Aorta (tissue), 5 donors: ENCODE measurements at places on chromosomes 4 and X. TPM values are rescaled to one million over a fixed set of nuclear protein-coding genes. Genes with fewer than 3 reads are reported as not detected.

GRCh38 chr4:5399790-5400421 lies 308.5 kb downstream of the EVC2 start:
- H3K27ac ChIP-seq, result no peak overlapping the region
- no peaks in the 10 kb centered on the region for H3K36me3 ChIP-seq
- DNase-seq, result no peak
- no peaks in the 10 kb centered on the region for H3K27me3 ChIP-seq
- H3K4me3 ChIP-seq, result no peak overlapping the region

DNA sequence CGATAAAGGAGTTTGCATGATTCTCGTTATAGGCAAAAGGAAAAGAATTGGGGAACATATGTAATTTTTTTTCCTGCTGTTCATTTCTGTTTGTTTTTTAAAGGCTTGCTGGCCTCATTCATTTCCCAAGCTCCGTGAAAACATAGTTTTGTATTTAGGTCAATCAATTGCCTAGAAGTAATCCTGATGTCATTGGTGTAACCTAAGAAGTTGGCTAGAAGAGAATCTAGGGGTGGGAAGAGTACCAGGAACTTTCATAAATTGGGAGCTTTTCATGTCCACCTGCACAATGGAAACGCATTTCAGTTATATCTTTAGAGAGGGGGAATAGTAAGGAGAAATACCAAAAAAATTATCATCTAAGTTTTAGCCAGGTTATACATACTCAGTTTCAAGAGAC lies 3.8 kb downstream of the RAPGEF2 start:
- H3K36me3 ChIP-seq, result no peaks in the 10 kb centered on the region
- no peaks in the 10 kb centered on the region for H3K27me3 ChIP-seq
- H3K27ac ChIP-seq, result no peak overlapping the region
- peak overlapping the region; percentile 64 for H3K4me3 ChIP-seq

F9 gene
- total RNA-seq, result not detected

DNA sequence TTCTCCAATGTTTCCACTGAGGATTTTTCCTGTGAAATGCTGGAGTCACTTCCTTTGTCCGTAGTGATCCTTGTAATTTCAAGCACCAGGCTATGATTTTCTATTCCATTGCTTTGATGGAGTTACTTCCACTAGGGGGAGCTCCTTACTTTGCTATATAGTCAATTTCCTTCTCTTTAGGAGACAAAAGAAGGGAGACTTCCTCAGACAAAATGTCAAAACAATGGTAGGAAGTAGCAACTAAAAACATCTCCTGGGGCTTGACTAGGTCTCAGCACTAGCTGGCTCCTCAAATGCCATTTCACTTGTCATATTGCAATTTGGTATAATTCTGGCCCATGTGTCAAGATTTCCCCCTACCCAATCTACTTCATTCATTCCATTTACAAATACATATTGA lies 24.1 kb downstream of the ZCCHC12 start:
- no peak for DNase-seq
- H3K4me3 ChIP-seq, result no peak overlapping the region
- H3K27me3 ChIP-seq, result no peaks in the 10 kb centered on the region
- no peaks in the 10 kb centered on the region for H3K4me1 ChIP-seq
- H3K36me3 ChIP-seq, result no peaks in the 10 kb centered on the region

DNA sequence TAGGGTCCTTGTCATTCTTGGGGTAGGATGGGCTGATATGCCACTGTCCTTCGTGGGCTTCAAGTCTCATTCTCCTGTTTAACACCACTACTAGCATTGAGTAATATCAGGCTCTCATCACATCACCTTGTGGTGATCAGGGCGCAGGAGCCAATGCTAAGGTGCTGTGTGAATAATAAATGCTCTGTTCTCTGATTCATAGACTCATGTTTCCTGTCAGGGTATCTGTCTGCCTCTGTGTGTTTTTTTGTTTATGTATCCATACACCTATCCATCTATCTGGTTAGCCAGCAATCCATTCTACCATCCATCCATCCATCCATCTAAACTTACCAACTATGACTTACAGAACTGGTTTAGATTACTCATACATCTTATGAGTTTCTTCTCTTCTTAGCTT lies 525.1 kb upstream of the ATOH1 start:
- H3K36me3 ChIP-seq, result no peaks in the 10 kb centered on the region
- H3K4me1 ChIP-seq, result no peaks in the 10 kb centered on the region
- no peak overlapping the region for H3K4me3 ChIP-seq
- H3K27me3 ChIP-seq, result no peaks in the 10 kb centered on the region

DNA sequence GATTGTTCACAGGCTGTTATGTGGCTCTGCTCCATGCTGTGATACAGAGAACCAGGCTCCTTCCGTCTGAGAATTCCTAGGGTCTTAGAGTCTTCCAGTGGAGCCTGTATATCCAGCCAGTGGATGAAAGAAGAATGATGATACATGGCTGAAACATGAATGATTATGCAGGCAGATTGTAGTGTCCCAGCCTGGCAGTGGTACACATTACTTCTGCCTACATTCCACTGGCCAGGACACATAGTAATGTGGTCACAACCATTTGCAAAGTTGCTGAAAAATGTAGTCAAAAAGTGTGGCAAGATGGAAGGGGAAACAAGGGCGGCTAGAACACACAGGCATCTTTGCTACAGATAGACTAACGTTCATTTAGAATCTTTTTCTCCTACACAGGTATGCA lies 4.5 kb upstream of the GBA3 start:
- H3K36me3 ChIP-seq, result no peaks in the 10 kb centered on the region
- H3K4me3 ChIP-seq, result no peak overlapping the region
- no peak for DNase-seq
- no peaks in the 10 kb centered on the region for H3K27me3 ChIP-seq

- H3K27ac ChIP-seq, result no peak overlapping the region
- DNase-seq, result no peak
- no peaks in the 10 kb centered on the region for H3K36me3 ChIP-seq
- no peaks in the 10 kb centered on the region for H3K27me3 ChIP-seq
- H3K4me3 ChIP-seq, result no peak overlapping the region
These were observed 18.0 kb downstream of the CLCN4 start for GRCh38 chrX:10174810-10175209.

- peaks cover 5% of the 10 kb centered on the region for H3K36me3 ChIP-seq
- no peaks in the 10 kb centered on the region for H3K4me1 ChIP-seq
- H3K27ac ChIP-seq, result no peak overlapping the region
- DNase-seq, result no peak
- H3K4me3 ChIP-seq, result no peak overlapping the region
- H3K27me3 ChIP-seq, result no peaks in the 10 kb centered on the region
These were observed 47.7 kb downstream of the KLF8 start for GRCh38 chrX:56279863-56280262.

DNA sequence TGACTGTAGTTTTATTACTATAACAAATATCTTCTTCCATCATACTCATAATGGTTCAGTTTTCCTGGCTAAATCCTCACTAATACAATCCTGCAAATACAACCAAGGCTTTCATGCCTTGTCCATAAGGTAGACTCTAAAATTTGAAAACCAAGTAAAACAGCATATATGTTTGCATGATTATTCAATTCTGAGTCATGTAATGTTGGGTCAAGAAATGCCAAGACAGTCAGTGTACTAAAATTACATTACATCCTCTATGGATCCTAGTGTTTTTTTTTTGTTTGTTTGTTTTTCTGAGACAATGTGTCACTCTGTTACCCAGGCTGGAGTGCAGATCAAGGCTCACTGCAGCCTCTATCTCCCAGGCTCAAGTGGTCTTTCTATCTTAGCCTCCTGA lies 38.6 kb upstream of the TEX13D start:
- H3K27ac ChIP-seq, result no peak overlapping the region
- DNase-seq, result no peak
- H3K4me1 ChIP-seq, result no peaks in the 10 kb centered on the region
- no peaks in the 10 kb centered on the region for H3K36me3 ChIP-seq

HPGDS gene
- 3.2 TPM for total RNA-seq

DNA sequence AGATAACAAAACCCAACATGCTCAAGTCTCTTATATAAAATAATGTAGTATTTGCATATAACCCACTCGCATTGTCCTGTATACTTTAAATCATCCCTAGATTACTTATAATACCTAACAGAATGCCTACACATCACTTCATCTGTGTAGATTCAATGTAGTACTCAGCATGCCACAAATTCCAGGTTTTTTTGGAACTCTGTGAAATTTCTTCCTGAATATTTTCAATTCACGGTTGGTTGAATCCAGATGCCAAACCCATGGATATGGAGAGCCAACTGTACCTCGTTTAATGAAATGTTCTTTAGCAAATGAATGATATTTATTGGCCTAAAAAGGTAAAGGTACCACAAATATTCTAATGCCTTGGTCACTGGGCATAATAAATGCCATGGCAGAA lies 24.8 kb downstream of the CCNI start:
- H3K27ac ChIP-seq, result no peak overlapping the region
- H3K27me3 ChIP-seq, result no peaks in the 10 kb centered on the region
- H3K4me1 ChIP-seq, result no peaks in the 10 kb centered on the region
- H3K36me3 ChIP-seq, result no peaks in the 10 kb centered on the region
- H3K4me3 ChIP-seq, result no peak overlapping the region
- DNase-seq, result no peak

- no peak overlapping the region for H3K27ac ChIP-seq
- H3K27me3 ChIP-seq, result no peaks in the 10 kb centered on the region
- no peak for DNase-seq
- no peaks in the 10 kb centered on the region for H3K4me1 ChIP-seq
These were observed 342.9 kb downstream of the MAGEB5 start for GRCh38 chrX:26558719-26559386.

ANXA5 gene
- total RNA-seq, result 335 TPM

DNA sequence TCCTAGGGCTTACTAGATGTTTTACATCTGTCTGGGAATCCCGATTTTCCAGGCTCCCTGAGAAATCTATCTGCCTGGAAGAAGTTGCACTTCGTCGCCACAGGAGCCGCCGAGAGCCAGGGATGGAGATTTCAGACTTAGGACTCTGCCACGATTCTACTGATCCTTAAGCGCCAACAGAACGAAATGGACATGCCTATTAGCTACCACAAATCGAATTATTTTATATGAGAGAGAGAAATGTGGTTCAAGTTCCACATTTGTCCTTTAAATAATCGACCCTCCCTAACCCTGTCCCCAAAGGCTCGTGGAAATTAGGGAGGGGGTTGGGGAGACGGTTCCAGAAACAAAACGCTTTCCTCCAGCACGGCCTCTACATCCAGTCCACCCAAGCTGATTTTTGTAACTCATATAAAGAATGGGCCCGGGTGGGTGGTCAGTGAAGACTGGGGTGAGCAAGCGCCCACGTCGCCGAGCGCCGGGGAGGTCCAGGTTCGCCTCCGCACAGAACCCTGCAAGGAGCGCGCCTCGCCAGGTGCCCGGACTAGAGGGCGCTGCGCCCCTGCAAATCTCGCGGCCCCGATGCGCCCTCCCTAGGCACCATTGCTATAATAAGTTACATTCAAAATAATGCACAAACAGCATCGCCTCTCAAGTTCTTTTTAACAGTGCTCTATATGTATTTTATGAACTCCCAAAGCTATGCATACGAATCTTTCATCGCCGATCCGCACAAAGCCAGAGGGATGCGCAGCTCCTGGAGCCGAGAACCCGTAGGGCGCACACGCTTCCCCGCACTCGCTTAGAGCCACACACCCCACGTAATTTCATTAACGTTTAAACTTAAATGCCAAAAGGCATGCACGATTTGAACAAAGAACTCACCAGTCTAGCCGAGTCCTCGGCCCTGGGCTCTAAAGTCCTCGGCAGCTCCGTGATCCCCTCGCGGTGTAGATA lies 2.1 kb upstream of the FAT1 start:
- H3K4me3 ChIP-seq, result peak overlapping the region; percentile 38
- no peaks in the 10 kb centered on the region for H3K4me1 ChIP-seq
- H3K27me3 ChIP-seq, result no peaks in the 10 kb centered on the region
- DNase-seq, result peak; percentile 93
- H3K36me3 ChIP-seq, result no peaks in the 10 kb centered on the region
- peak overlapping the region; percentile 97 for H3K27ac ChIP-seq

HMX1 gene
- not detected for total RNA-seq

AWAT1 gene
- total RNA-seq, result not detected

DNA sequence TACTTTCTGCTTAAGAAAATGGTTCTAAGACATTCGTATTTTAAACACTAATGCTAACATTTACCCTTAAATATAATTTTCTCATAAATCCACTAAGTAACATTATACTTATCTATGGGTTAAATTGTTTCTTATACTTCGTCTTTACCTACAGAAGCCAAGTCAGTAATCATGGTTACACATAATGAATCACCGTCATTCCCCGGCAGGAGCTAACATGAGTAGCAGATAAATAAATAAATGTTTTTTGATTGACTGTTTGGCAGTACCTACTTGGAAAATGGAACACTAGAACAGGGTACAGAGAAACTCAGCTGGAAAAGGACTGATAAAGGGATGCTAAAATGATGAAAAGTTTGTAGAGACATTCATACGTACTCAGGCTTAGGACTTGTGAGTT lies 430.4 kb downstream of the ACTRT1 start:
- H3K4me3 ChIP-seq, result no peak overlapping the region
- no peak overlapping the region for H3K27ac ChIP-seq
- no peak for DNase-seq
- no peaks in the 10 kb centered on the region for H3K4me1 ChIP-seq
- H3K36me3 ChIP-seq, result no peaks in the 10 kb centered on the region

RADX gene
- total RNA-seq, result 2.4 TPM

- no peaks in the 10 kb centered on the region for H3K4me1 ChIP-seq
- no peak overlapping the region for H3K27ac ChIP-seq
- no peaks in the 10 kb centered on the region for H3K36me3 ChIP-seq
- no peak for DNase-seq
These were observed 74.0 kb downstream of the ATG4A start for GRCh38 chrX:108165383-108166111.

FAM13A gene
- total RNA-seq, result 60.3 TPM

DSPP gene
- not detected for total RNA-seq

GRCh38 chr4:37890801-37891259 lies at the start of gene TBC1D1:
Gene TBC1D1 (plus strand): TSS chr4:37891084. CDS start chr4:37902096, 11,012 bp downstream.
- DNase-seq, result peak; percentile 89
- peak within 1 kb of the TSS; percentile 77 for H3K27ac ChIP-seq
- H3K4me1 ChIP-seq, result peaks cover under 1% of the 10 kb centered on the region
- H3K36me3 ChIP-seq, result no peaks in the 10 kb centered on the region

DNA sequence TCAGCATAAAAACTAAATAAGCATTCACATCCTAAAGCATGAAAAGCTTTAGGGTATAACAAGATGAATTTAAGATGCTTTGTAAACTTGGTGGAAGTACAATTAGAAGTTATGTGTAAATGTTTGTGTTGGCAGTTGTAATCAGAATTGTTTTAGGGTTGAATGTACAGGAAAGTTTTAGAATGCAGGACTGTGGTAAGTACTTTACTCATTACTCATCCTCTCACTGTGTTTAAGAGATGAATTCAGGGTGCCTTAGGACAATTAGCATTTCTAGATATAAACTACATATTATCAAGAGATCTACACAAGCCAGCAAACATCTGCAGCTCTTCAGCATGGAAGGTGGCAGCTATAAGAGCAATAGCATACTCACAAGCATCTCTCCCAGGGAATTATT lies 77.5 kb upstream of the ELOVL6 start:
- no peak for DNase-seq
- no peaks in the 10 kb centered on the region for H3K4me1 ChIP-seq
- no peak overlapping the region for H3K27ac ChIP-seq

DNA sequence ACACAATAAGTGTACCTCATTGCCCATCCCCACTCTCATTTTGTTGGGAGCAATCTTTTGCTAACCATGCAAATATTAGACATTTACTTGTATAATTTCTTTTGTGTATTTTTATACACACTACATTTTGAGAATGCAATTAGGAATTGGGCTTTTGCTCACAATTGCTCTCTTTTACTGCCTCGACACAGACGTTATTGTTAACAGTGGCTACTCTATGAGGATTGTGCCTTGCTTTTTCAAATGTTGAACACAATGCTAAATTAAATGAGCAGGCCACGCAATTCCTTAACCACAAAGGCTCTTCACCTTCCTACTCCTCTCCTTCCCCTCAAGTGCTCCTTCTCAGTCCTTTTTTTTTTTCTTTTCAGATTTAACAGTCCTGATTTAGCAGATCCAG lies 42.8 kb upstream of the HPF1 start:
- DNase-seq, result no peak
- H3K4me3 ChIP-seq, result no peak overlapping the region
- H3K4me1 ChIP-seq, result no peaks in the 10 kb centered on the region
- H3K27me3 ChIP-seq, result no peaks in the 10 kb centered on the region
- H3K36me3 ChIP-seq, result no peaks in the 10 kb centered on the region
- no peak overlapping the region for H3K27ac ChIP-seq
